Umbilical cord (tissue), 2 donors: ENCODE measurements at places on chromosomes 2 and 18. TPM values are rescaled to one million over a fixed set of nuclear protein-coding genes. Genes with fewer than 3 reads are reported as not detected.

Gene EVA1A
- total RNA-seq: 14.4 TPM

Gene SPATA3
- total RNA-seq: not detected

Gene NOSTRIN
- total RNA-seq: 22.9 TPM

Gene RBM43
- total RNA-seq: 11.3 TPM

GRCh38 chr2:233114421-233114861, 54.3 kb downstream of the INPP5D start:
- DNase-seq: no peak

- no peak for DNase-seq
These were observed 448.9 kb downstream of the NBAS start for GRCh38 chr2:15112216-15112615.

DNA sequence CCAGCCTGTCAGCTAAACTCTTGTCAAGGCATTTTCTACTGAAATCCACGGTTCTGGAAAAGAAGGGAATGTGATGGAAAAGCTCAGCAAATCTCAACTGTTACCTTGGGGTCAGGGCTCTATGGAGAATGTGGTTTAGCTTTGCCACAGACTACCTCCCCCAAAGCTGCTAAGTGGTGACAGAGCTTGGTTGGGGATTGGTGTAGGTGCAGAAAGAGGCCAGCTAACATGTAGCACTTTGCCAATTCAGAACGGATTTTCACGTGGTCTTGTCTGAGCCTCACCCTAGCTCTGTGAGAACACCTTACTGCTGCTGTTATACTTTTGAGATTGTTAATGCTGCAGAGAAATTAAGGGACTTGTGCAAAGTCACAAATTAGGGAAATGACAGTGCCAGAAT, 331.1 kb downstream of the RND3 start:
- no peak for DNase-seq

DNA sequence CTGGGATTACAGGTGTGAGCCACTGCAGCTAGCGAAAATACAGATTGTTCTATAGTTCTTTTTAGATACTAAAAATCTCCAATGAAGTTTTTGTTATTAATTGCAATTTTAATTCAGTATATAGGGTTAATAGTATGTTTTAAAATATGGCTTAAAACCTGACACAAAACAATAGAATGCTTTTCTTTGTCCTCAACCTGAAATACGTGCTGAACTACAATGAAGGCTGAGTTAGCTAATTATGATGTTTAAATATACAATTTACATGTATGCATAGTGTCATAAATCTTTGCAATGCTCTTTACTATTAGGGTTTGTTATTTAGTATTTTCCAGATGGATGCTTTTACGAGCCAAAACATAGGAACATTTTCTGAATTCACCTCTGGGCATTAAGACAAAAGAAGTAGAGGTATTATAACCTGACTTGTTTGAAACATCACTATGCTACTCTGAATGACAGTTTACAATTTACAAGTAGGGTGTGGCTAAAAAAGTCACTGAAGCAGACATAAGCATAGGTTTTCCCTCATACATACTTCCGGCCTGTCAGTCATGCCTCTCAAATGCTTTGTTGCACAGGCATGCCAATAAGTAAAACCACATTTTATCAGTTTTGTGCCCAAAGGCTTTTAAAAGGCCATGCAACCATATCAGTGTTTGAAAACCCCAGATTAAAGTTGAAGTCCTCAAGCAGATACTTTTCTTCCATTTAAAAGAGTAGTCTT, 168.3 kb downstream of the OTX1 start:
- no peak for DNase-seq

DNA sequence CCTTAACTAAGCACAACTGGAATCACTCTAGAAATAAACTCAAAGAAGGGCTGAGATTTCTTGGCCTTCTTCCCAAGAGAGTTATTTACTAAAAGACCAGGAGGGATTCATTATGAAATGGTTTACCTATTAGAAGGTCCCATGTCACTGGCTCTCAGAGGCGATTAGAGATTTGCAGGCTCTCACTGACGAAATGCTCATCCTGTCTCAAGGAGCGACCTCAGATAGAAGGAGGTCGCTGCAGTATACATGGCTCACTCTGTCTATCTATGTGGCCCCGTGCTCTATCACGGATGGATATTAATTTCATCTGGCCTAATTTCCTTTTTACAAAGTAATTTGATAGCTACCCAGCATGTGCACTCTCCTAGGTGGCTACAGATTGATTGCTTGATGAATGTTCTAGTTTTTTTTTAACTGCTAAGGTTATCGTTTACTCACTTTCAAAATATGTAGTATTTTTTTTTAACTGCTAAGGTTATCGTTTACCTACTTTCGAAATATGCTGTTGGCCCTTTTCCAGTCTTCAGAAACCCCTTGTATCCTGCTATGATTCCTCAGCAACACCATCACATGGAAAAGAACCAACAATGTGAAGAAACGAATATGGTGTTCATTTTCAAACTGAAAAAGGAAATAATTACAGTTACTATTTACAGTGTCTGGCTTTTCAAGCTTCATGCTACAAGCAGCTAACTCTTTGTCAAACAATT, 9.1 kb downstream of the SMIM21 start:
- no peak for DNase-seq

GRCh38 chr2:120403261-120403660, 57.3 kb downstream of the INHBB start:
- DNase-seq: no peak

DNA sequence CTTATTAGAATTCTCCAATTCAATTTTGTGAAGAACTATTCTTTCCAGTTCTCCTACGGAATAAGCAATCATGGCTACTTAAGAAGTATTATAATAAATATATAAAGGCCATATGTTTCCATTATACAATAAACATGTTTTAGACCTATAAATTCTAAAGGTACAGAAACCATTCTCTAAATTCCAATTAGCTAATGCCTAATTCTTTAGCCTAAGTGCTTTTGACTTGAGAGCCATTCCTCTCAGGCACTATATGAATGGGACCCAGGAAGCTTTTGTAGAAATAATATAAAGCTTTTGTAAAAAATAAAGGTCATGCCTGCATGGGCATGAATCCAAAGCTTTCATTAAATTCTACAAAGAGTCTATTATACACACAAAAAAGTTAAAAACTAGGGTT, 161.0 kb upstream of the UNC80 start:
- DNase-seq: no peak

DNA sequence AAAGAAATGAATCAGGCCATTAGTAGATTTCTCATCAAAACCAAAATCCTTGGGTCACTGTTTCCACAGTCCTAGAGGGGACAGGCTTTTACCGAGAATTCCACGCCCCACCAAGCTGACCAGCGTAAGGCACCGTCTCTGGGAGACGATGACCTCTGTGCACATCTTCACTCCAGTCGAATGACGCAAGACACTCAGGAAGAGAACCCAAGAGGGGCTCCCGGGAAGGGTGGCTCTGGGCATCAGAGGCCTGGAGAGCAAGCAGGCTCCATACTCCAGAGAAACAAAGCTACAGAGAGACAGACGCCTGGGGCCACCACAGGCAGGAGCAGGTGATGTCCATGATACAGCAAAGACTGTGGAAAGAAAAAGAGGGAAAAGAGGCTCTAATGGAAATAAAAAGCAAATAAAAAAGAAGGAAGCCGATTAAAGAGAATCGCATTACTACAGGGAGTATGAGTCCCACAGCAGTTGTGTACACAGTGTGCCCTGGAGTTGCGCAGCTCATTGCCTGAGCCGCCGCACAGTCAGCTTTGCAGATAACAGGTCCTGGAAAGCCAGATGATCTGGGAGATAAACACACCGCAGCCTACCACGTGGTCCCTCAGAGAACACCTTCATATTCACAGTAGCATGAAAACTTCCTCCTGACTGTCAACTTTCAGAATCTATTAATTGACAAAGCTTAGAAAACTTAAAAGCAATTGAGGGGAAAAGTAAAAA, 572.7 kb upstream of the SALL3 start:
- no peak for DNase-seq

- no peak for DNase-seq
These were observed 29.4 kb downstream of the FAM210A start for GRCh38 chr18:13696961-13697360.

DNA sequence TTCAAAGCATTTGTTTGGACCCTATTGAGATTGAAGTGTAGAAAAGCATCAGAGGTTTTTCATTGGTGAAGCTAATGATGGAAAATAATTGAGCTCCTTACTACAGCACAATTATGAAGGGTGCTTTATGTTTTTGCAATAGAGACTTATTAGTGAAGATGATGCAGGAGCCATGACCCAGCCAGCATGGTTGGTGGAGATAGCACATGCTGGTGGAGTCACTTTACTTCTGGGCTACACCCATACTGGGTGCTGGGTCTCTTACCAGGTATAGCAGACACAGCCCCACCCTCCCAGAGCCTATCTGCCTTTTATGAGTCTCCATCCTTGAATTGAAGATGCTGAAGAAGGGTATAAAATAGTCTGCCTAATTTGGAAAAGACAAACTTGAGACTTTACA, 3.6 kb downstream of the ACP1 start:
- no peak for DNase-seq

DNA sequence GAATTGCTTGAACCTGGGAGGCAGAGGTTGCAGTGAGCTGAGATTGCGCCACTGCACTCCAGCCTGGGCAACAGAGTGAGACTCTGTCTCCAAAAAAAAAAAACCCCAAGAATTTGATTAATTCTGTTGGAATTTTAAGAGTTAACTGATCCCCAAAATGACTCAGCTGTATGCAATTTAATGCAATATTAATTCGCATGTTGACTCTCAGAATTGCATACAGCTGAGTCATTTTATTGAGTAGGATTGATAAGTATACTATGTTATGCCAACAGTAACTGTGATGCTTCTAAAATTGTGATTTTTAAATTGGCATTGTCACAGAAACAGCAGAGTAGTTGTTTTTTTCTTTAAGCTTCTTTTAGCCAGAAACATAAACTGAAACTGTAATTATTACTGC, 19.6 kb downstream of the MSH2 start:
- DNase-seq: no peak

GRCh38 chr18:1350931-1351450, 446.3 kb downstream of the ADCYAP1 start:
- no peak for DNase-seq

DNA sequence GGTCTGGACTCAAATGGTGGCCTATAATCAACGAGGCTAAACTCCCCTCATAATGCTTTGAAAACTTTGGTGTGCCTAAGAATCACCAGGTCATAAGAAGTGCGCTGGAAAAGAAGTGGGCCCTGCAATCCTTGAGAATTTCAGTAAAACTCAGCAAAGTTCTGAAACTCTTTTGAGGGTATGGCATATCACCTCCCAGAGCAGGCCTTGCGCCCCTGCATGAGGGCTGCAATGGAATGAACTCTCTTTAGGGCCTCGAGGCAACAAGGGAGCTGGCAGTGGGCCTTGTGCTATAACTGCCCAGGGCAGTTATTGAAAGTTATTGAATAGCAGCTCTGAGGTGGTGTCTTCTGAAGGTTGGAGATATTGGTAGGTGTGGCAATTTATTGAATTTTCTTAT, 34.5 kb upstream of the AFF3 start:
- DNase-seq: no peak
